ENCODE measurements at places on chromosomes 16 and 17. TPM values are rescaled to one million over a fixed set of nuclear protein-coding genes. Genes with fewer than 3 reads are reported as not detected.

- peak; percentile 13 for DNase-seq
Measured at GRCh38 chr16:14600164-14600563, 29.9 kb downstream of the PARN start.

GRCh38 chr16:525123-525519, 2.4 kb upstream of the CAPN15 start:
- no peak for DNase-seq

DNA sequence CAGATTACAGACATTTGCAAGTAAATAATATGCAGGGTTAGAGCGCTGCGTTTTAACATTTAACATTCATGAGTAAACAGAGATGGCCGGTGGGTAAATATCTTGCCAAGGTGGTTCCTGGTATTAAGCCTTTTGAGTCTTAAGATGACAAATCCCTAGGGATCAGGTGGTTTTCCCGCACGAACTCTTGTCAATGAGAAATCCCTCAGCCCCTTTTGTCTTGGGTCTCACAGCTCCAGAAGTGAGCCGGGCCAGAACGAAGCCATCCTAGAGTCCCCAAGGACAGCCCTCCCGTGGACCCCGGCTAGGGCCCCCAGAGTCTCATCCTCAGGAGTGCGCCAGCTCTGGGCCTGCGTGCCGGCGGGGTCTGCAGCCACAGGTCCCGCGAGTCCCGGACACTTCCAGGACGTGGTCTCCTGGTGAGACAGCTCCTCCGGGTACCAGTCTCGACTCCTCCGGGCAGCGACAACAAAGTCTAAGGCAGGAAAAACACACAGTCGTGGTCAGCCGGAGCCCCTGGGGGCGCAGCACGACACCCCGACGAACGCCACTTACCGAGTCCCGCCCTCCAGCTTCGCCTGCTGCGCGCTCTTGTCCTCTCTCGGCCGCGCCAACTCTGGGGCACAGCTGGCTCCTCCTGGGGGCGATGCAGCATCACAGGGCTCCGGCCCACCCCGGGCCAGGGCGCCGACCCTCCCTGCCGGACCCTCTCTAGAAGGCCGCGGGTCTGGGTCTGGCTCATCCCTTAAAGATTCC, 13.3 kb downstream of the MIS12 start:
- no peak for DNase-seq

Gene GPR142
- not detected for total RNA-seq

GRCh38 chr16:4006397-4006999, 109.7 kb downstream of the ADCY9 start:
- no peak for DNase-seq

Data from Caco-2 (cell line).